ENCODE measurements at places on chromosomes 5 and 9. TPM values are rescaled to one million over a fixed set of nuclear protein-coding genes. Genes with fewer than 3 reads are reported as not detected.

- DNase-seq: no peak
These were observed 24.6 kb downstream of the GFI1B start for GRCh38 chr9:133003071-133003461.

DNA sequence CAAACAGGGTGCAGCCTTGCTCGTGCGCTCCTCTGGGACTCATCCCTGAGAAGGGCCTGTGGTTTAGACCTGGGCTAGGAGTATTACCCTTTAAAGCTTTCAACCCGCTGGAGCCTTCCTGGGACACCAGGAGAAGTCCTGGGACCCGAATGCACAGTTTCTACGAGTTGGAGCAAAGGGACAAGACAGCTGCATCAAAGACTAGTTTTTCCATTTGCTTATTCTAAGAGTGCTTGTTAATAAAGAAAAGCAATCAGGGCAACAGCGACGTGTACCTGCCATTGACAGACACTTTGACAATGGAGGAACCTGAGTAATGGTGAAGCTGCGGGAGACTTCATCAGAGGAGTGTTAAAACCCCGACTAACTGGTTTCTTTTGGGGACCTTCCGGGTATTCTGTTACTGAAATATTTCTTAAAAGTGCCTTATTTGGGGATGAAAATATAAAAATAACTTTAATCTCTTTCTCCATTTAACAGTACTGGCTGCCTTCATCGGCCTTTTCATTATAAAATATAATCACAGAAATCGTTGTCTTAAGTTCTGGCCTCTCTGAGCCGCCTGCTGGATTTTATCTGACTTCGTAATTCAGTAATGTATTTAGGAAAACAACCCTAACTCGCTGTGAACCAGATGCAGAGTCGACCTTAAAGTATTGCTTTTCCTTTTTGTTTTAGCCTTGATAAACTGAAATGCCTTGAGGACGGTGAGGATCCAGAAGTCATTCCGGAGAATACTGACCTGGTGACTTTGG, 732 bp downstream of the SNAPC3 start:
- DNase-seq: peak; percentile 32

DNA sequence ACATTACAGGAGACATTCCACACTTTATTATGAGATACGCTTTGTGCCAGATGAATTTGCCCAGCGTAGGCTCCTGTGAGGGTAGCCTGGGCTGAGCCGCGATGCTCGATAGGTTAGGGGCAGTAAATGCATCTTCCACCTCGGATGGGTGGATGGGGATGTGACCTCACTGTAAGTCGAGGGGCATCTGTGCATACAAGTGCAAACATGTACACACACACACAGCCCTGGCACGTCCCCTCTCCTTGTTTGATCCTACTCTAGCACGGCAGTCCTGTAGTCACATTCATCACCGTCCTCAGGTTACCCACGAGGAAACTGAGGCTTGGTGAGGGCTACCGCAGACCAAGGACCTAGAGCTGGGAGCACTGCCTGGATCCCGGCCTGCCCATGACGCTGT, 166.8 kb downstream of the COL23A1 start:
- DNase-seq: no peak

Gene PCDHGA9
- 1.1 TPM for total RNA-seq

Gene TMEM232
- total RNA-seq: 2.4 TPM

DNA sequence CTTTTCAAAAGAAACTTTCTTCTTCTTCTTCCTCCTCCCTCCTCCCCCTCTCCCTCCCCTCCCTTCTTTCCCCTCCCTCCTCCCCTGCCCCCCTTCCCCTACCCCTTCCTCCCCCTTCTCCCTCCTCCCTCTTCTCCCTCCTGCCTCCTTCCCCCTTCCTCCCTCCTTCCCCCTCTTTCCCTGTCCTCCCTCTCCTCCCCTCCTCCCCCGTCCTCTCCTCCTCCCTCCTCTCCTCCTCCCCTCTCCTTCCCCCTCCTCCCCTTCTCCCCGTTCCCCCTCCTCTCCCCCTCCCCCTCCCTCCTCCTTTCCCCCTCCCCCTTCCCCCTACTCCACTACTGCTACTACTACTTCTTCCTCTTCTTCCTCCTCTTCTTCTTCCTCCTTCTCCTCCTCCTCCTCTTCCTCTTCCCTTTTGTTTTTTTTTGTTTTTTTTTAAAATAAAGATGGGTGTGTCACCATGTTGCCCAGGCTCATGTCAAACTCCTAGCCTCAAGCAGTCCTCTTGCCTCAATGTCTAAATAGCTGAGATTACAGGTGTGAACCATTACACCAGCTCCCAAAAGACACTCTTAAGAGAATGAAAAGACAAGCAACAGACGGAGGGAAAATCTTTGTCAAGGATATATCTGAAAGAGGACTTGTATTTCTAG, 87.5 kb downstream of the SCAMP1 start:
- no peak for DNase-seq

- no peak for DNase-seq
These were observed 23.6 kb downstream of the ZNF483 start for GRCh38 chr9:111548623-111549022.

DNA sequence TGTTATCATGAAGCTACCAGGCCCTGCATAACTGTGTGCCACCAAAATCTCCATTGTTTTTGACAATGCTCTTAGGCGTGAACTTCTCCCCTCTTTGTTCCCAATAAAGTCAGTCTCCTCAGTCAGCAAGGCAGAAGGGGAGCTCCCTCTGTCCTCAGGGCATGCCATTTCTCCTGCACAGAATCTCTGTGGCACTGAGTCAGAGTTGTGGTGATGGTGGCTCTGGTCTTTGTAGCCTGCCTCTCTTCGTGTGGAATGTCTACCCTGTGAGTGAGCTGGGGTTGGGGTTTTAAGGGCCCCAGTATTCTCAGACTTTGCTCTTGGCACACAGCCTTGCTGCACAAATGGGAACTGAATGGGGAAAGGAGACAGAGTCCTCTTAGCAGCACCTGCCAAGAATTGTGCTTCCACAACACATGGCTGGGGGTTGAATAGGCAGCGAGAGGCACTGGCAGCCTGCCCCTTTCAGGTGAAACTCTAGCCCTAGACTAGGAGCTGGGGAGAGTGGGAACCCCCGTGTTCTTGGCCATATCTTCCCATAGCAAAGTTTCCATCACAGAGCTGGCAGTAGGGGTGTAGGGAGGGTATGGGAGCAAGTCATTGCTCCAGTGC, 146.6 kb downstream of the SH3GL2 start:
- no peak for DNase-seq

DNA sequence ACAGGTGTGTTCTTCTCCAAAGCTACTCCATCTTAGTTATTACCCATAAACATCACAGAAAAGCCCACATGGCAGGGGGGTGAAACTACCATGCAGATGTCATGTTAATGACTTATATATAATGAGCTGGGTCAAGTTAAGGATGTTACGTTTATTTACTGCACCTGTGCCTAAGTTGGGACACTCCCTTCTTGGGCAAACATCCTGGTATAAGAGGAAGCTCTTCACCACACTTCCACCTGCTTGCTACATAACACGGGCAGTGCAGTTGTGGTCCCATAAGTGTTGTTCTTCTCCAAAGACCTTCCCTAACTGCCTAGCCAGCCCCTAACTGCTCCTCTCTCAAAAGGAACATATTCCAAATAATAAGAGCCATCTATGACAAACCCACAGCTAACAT, 9.3 kb upstream of the ZCCHC9 start:
- DNase-seq: no peak

- DNase-seq: no peak
These were observed 3.7 kb upstream of the GPX3 start for GRCh38 chr5:151016700-151017099.

GRCh38 chr5:54860321-54860720, 125.1 kb downstream of the ESM1 start:
- DNase-seq: no peak

Gene FASTKD3
- 15.2 TPM for total RNA-seq

GRCh38 chr5:125002727-125003598, 256.5 kb upstream of the ZNF608 start:
- DNase-seq: no peak

GRCh38 chr9:95110921-95111525, 206.5 kb downstream of the FANCC start:
- DNase-seq: no peak

DNA sequence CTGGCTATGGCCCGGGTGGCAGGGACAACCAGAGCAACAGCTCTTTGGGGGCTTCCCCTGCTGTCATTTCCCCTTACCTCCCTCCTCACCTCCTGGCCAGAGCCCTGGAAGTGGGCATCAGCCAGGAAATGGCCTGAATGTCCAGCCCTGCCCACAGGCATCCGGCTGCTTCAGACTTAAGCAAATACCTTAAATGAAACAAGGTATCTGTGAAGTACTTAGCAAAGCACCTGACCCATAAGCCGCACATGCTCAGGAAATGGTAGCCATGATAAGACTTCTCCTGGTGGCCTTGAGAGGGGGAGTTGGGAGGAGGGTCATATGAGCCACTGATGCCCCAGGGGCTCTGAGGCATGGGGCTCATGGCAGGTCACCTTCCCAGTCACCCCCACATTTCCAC, 43.8 kb downstream of the CAMK2A start:
- no peak for DNase-seq

GRCh38 chr5:34941936-34942335, 12.6 kb downstream of the DNAJC21 start:
- DNase-seq: no peak

Gene C5orf52
- not detected for total RNA-seq
